ENCODE measurements at places on chromosomes 7 and 10.

GRCh38 chr10:117944676-117945447 lies 101.9 kb downstream of the RAB11FIP2 start:
- no peak for DNase-seq

- no peak for DNase-seq
These were observed 192.5 kb upstream of the LYZL1 start for GRCh38 chr10:29096303-29096824.

DNA sequence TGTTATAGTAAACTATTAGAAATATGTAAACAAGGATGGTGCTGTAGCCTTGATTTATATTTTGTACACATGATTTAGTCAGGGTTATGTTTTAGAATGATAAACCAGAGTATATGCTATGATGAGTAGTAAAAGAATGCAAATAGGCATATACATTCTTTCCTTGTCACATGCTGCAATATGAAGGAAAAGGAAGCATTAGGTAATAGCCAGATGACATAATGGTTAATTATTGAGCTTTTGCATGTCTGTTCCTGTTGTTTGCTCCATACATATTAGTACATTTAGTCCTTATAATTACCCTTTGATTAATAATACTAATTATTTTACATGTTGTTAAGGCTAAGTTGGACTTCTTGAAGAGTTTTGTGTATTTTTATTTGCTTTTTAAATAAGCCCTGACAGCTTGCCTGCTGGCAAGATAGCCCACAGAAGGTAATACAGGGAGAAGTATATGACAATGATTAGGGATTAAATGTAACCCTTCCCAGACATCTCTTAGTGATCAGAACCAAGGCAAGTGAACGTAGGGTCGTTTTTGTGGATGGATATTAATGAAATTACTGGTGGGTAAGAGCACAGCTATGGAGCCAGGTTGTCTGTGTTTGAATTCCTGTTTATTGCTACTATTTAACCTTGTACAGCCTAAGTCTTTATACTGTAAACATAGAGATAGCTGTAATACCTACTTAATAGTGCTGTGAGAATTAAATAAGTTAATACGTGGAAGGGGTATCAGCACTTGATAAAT lies 68.4 kb downstream of the PHTF2 start:
- DNase-seq = no peak

- peak; percentile 64 for DNase-seq
These were observed 4.1 kb downstream of the IMPDH1 start for GRCh38 chr7:128405471-128406313.

GRCh38 chr10:95640891-95641315 lies 15.6 kb downstream of the ALDH18A1 start:
- DNase-seq = no peak

DNA sequence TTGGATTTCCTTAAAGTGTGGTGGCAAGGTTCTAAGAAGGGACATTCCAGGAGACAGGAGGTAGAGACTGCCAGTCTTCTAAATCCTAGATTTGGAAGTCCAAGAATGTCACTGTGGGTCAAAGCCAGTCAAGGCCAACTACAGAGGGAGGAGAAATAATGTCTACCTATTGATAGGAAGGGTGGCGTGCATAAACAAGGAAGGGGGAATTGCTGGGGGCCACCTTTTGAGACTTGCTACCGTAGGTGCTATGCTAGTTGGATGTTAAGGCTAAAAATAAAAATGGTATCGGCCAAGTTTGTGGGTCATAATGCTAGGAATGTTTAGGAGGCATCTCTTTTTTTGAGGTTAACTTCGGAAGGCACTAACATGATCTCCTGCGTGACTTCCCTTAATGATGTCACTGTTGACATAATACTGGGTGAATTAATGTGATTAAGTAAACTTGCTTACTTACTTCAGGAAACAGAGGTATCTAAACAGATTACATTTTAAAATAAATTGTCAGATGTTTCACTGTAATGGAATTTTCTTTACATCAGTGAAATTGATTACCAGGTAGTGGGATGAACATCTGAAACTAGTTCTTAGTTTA lies 4.8 kb downstream of the BTRC start:
- no peak for DNase-seq

DNA sequence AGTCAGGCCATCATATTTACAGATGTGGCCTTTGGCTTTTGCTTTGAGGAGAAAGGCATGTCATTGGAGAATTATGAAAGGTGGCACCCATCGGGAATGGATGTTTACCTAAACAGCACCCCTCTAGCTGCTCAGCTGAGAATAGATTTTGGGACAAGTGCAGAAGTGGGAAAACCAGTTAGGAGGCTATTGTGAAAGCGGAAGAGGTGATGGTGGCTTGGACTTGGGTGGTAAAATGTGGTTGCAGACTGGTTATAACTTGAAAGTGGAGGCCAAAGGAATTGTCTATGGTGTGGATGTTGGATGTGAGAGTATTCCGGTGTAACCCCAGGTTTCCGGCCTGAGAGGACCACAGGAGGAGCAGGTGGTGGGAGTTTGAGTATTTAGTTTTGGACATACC lies 5.2 kb upstream of the SLC12A9 start:
- no peak for DNase-seq

DNA sequence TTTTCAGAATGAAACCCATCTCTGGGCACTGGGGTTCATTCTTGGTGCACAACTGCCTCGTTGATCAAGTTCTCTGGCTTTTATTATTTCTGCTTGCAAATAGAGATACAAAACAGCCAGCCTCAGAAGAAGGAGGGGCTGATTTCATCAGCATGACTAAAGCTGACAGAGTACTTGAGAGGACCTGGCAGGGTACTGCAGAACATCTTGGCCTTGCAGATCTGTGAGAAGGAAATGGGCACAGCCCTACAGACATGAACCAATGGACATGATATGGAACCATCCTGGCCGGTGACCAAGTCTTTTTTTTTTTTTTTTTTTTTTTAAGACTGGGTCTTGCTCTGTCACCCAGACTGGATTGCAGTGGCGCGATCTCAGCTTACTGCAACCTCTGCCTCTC lies 240.6 kb downstream of the VTI1A start:
- no peak for DNase-seq

DNA sequence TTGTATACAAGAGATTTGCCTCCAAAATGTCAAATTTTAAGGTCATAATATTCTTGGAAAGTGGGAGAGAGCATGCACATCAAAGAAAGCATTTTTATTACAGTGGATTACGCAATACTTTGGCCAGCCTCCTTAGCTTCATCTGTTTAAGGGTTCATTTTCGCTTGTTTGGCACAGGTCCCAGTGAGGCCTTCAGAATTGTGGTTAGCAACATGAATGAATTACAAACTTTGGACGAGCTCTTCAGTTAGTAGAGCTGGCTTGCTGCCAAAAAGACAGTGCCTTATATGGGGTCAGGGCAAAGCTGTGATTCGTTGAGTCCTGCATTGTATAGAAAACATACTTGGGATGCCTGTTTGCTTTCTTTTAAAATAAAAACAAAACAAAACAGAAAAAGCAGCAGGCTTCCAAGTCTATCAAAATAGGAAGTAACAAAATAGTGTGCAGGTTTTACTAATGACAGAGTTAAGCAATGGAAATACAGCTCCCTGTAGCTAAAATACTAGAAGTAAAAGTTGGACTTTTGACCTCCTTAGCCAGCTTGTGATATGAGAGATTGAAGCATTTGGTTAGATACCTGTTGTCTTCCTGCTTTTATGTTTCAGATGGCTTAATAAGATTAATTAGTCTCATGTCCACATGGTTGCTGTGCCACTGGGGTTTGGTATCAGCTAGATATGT lies 190.8 kb downstream of the MLLT10 start:
- DNase-seq = peak; percentile 44

GRCh38 chr7:22675917-22676343 lies 51.1 kb upstream of the IL6 start:
- peak; percentile 38 for DNase-seq

DNA sequence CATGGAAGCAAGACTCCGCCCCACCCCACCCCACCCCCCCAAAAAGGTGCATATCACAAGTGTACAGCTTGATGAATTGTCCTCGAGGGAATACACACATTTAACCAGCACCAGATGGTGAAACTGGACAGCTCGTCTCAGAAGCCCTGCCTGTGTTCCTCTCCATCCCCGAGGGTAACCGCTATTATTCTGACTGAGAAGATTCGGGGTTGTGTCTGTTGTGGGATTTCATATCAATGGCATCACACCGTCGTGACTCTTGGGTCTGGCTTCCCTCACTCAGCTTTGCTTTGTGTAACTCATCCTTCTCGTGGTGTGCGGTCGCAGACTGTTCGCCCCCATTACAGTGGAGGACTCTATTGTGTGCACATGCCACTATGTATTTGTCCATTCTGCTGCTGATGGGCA lies 18.9 kb downstream of the PODXL start:
- no peak for DNase-seq

DNA sequence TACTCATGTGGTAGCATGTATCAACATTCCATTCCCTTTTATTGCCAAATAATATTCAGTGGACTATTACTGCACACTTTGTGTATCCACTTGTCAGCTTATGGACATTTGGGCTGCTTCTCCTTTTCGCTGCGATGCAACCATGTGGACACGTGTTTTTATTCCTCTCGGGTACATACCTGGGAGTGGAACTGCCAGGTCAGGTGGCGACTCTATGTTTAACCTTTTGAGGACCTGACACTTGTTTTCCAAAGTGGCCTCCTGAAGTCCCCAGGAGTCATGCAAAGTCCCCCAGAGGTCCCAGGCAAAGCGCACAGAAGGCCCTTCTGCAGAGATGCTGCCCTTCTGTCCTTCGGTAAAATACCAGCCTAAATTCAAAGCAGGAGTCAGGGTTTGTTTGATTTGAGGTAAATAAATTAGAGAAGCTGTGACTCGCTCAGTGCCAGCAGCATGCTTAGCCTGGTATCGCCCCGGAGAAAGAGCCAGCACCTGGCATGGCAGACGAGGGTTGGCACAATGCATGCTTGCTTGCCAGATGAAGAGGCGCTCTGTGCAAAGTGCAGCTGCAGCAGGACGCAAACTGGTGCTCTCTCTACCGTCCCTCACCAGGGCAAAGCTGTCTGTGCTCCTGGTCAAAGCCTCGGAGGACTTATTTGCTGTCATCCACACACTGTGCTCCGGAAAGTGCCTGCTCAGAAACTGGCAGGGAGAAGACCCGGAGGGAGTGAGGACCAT lies 37.8 kb downstream of the HIPK2 start:
- no peak for DNase-seq

GRCh38 chr7:101410743-101411507 lies 48.2 kb downstream of the COL26A1 start:
- peak; percentile 15 for DNase-seq

- DNase-seq = no peak
These were observed 25.2 kb downstream of the ABCB1 start for GRCh38 chr7:87575521-87575920.

DNA sequence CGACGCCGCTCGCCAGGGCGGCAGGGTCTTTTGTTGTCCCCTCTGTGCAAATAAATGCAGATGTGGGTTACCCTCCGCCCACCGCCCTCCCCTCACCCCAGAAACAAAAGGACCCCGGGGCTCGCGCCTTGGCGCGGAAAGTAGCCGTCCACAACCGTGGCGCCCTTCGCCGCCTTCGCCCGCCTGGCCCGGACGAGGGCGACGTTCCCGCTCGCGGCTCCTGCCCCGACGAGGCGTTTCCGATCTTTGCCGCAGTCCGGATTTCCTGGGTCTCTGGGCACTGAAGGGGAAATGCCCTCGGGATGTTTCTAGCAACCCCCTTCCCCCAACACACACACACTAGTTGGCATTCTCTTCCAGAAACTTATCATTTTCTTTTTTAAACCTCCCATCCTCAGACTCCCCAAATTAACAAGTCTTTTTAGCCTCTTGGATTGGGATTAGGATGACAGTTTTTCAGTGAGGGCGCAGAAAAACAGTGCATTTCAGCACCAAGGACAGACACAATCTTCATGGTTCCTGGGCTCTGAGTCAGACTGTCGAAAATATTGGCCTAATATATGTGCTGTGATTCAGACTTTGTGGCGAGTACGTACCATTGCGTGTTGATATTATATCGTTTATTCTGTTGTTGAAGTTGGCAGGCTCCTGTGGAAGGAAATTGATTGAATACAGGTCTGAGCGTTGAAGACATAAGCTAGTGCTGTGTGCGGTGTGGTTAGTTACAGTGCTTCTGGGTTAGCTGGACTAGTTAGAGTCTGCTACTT lies 771 bp downstream of the PHYHIPL start:
- DNase-seq = no peak

DNA sequence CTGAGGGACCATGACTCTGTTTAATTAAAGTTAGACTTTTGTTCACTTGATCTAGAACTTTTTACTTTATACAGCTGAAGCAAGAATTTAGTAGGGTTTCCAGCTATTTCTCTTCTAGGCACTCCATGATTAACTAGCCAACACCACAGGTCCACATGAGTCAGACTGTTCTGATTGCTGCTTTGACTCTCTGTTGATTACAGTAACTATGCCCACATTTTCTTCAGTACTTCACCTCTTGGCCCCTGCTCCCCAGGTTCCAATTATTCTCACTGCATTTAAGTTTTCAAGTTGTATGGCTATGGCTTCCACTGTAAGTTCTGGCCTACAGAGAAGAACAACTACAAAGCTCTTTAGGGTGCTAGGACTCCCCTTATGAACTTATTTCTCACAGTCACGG lies 737.2 kb upstream of the IGFBP3 start:
- no peak for DNase-seq

DNA sequence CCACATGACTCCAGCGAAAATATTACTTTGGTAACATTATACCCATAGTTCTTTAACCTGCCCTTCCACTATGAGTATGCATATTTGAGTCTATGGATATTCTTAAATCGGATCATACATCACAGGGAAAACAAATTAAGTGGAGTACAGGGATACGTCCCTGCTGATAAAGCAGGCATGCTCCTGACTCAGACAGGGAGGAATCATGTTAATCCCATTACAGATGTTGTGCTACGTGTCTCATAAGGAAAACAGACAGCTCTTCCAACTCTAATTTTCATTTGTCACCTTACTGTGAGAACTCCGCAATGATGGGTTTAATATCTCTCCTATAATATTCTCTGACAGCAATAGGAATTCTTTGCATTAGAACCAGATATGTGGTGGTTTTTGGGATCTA lies 469.5 kb upstream of the POM121L12 start:
- DNase-seq = no peak

DNA sequence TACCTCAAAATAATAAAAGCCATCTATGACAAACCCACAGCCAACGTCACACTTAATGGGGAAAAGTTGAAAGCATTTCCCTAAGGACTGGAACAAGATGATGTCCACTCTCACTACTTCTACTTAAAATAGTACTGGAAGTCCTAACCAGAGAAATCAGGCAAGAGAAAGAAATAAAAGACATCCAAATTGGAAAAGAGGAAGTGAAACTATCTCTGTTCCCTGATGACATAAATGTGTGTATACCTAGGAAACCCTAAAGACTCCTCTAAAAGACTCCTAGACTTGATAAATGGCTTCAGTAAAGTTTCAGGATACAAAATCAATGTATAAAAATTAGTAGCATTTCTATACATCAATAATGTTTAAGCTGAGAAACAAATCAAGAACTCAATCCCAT lies 314.1 kb downstream of the WDR37 start:
- no peak for DNase-seq

- DNase-seq = no peak
These were observed 41.7 kb downstream of the DNAJC1 start for GRCh38 chr10:21961847-21962246.

DNA sequence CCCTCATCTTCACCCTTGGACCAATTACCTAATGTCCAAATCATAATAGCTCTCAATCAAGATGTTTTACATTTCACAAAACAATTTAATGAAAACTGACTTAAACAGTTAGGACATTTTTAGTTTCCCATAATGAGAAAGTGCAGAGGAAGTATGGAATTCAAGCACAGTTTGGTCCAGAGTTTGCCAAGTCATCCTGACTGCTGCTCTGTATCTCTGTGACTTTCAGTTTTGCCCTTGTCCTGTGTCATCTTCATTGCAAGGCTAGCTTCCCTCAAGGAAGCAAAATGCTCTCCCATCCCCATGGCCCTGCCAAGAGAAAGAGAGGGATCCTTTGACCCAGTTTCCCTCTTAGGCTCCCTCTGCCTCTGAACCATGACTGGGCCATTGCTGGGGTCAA lies 7.9 kb upstream of the PLEKHS1 start:
- no peak for DNase-seq
